Calu3 (cell line): ENCODE measurements at places on chromosomes 13 and 19.

- DNase-seq: no peak
Observed at GRCh38 chr13:112106478-112107141, 39.7 kb downstream of the SOX1 start.

DNA sequence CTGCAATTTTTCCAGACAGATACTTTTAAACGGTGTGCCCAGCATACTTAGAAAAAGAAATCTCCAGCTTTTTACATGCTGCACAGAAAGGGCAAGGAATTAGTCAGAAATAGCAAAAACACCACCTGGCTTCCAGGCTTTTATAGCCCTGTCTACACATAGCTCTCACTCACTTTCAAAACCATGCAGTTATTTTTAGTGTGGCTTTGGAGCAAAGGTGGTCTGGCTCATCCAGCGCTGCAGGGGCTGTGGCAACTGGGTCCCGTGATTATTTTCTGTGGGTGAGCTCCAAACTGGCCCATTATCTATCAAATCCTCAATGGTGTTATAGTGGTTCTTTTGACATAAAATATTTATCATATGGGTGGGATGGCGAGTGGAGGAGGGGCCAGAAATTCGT, 57.0 kb downstream of the COL4A2 start:
- DNase-seq: no peak

- no peak for DNase-seq
Observed at GRCh38 chr19:5057860-5058259, 88.9 kb downstream of the KDM4B start.

GRCh38 chr13:52906122-52906903, 57.9 kb upstream of the PCDH8 start:
- DNase-seq: no peak

- no peak for DNase-seq
Observed at GRCh38 chr13:111115965-111116521, 933 bp downstream of the ARHGEF7 start.

- DNase-seq: no peak
Observed at GRCh38 chr13:73810647-73811046, 323.6 kb downstream of the KLF12 start.

DNA sequence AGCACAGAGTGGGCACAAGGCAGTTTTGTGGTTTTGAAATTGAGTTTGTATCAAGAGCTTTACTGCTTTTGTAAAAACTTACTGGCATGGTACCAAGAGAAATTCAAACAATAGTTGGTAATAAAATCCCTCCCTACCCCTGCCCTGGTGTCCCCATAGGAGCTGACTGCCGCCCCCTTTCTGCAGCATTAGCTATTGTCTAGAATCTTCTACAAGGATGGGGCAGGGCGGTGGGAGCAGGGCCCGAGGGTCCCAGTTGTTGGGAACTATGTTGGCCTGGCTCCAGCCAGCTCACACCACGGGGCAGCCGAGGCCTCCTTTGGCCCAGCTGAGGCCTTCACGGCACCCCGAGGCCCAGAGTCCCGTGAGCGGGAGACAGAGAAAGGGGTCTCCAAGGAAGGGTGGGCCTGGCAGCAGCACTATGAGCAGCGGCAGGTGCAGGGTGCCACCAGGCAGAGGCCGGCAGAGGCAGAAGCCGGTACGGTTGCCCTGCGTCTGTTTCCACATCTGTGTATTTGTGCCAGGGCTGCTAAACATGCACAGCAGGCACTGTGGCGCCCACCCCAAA, 57.9 kb downstream of the KDM4B start:
- DNase-seq: no peak

DNA sequence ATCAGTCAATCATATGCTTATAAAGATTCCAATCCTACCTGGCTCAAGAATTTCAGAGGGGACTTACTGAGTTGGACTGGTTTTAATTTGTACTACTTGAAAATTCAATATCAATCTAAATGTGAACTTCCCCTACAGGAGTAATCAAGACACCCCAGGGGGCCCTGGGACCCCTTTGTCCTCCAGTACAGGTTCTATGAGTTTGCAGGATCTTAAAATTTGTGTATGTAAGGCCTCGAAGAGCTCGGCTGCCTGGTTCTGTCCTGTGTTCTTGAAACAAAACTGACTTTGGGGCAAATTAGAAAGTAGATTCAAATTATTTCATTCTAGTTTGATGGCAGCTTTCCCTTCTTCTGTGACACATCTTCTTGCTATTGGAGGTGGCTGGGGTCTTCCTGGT, 261.3 kb downstream of the KCNRG start:
- DNase-seq: no peak

GRCh38 chr19:12806242-12807081, at the start of gene RNASEH2A:
RNASEH2A (plus strand) TSS chr19:12806584; CDS start chr19:12806674, 90 bp downstream.
- DNase-seq: peak; percentile 85

- no peak for DNase-seq
Observed at GRCh38 chr13:43797869-43798268, 11.1 kb upstream of the ENOX1 start.

- DNase-seq: no peak
Observed at GRCh38 chr19:49871349-49871985, 4.1 kb upstream of the PNKP start.

GRCh38 chr13:80379245-80379644, 38.3 kb upstream of the SPRY2 start:
- DNase-seq: no peak

DNA sequence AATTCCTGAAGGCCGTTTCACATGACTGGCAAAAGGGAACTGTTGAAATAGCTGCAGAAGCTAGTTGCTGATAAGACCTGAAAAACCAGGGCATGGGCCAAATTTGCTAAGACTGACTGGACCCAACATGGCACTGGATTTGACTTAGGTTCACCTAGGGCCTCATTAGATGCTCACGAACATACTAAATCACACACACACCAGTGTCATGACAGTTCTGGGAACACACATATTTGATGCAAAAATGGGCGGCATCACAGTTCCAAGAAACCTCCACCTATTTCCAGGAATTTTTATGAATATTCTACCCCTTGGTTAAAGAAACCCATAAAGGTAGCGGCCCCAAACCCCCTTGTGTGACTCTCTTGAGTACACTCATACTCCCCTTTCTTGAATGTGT, 99.6 kb upstream of the OBI1 start:
- no peak for DNase-seq

- DNase-seq: peak; percentile 86
Observed at GRCh38 chr13:27533155-27533643, 82.8 kb upstream of the MTIF3 start.

GRCh38 chr19:45162608-45163143, 1.9 kb upstream of the NKPD1 start:
- no peak for DNase-seq

DNA sequence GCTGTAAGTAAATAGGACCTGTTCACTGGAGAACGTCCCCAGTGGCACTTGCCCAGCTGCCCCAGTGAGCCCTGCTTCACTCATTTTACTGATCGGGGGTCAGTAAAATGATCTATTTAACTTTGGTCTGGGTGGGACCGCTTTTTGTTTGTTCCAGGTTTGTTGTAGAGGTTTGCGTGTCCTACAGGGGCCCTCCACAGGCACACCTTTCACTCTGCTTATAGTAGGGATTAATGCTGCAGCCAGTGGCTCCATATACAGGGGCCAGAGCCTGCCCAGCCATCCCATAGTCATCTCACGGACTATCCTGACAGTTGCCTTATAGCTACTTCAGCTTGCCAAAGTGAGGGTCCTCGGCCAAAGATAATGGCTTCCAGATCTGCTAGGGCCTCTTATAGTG, 104.1 kb downstream of the DNAJC3 start:
- DNase-seq: no peak

GRCh38 chr13:34654647-34655046, 287.4 kb upstream of the NBEA start:
- no peak for DNase-seq

- DNase-seq: no peak
Observed at GRCh38 chr13:103326326-103326725, 260.1 kb upstream of the SLC10A2 start.

DNA sequence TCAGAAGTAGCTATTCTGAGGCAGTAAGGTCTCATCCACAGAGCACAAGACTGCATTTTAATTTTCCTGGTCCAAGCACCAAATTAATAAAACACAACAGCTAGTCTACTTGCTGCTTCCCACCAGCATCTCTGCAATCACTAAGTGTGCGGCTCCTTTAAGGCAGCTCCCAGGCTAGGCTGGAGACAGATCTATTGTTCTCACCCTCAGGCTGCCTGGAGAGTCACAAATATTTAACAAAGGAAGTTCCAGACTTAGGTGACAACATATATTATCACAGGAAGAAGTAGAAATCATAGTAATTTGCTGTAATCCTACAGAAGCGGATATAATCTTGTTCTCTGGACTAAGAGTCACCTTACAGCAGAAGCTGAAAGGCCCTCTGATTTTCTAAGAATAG, 2.2 kb upstream of the EID2 start:
- DNase-seq: no peak

GRCh38 chr19:11581740-11582139, 4.3 kb upstream of the ACP5 start:
- no peak for DNase-seq

DNA sequence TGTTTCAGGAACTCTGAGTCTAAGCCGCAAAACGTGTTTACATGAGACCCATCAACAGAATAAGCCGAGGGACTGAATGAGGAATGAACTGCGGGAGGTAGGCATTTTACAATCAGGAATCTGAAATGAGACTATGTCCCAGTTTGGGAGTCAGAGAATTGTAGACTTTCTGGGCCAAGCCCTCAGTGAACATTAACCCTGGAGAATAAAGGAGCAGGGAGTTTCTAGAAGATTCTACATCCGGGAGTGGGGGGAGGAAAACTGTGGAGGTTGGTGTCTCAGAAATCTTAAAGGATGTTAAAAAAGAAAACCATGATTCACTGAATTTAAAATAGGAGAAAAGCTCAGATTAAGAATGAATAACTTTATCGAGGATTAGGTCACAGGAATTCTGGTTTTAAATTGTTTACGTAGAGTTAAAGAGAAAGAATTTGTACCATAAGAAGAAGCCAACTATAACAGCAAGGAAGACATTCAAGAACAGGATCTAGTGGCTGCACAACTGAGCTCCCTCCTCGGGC, 18.5 kb downstream of the RFX2 start:
- no peak for DNase-seq

- peak; percentile 91 for DNase-seq
Observed at GRCh38 chr19:50147462-50148423, 15.3 kb downstream of the IZUMO2 start.

GRCh38 chr19:17021793-17022590, 4.6 kb downstream of the CPAMD8 start:
- peak; percentile 72 for DNase-seq

- DNase-seq: no peak
Observed at GRCh38 chr19:21835429-21835809, 563 bp downstream of the ZNF43 start.

- no peak for DNase-seq
Observed at GRCh38 chr19:30621326-30621920, 249.2 kb downstream of the ZNF536 start.

GRCh38 chr13:59488436-59488835, 675.3 kb downstream of the DIAPH3 start:
- no peak for DNase-seq

- no peak for DNase-seq
Observed at GRCh38 chr13:110450941-110451730, 110.4 kb downstream of the RAB20 start.

- no peak for DNase-seq
Observed at GRCh38 chr13:27018344-27018861, 153.2 kb downstream of the USP12 start.

- DNase-seq: no peak
Observed at GRCh38 chr13:74250738-74251190, 116.6 kb upstream of the KLF12 start.

DNA sequence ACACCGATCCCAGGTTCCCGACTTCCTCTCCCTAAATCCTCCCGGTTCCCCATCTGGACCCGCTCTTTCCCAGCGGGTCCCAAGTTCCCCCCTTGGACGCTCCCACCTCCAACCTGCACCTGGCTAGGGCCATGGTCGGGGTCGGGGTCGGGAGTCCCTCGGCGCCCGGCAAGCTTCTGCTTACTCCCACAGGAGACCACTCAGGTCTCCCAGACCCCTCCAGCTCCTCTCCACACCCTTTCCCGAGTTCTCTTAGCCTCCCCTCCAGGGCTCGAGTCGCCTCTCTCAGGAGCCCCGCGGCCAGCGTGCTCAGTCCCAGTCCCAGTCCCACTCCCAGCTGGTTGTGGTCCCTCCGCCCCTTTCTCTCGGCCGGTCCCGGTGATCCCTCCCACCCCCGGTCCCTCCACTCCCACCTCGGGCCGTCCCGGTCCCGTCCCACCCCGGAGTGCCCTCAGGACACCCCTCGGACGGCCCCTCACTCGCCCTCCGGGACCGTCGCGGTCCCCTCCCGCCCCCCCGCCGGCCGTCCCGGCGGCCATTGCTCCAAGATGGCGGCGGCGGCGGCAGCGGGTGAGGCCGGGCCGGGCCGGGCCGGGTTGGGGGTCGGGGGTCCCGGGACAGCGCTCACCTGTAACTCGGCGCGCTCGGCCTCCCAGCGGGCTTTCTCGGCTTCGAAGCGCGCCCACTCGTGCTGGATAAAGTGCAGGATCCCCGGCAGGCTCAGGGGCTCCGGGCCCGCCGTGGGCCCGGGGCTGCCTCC, at the start of gene FKRP:
Gene FKRP, plus strand, starts transcription at position 537 of the 760 bp plus-strand sequence. CDS start 9,394 bp downstream, outside the sequence.
- DNase-seq: peak; percentile 32

DNA sequence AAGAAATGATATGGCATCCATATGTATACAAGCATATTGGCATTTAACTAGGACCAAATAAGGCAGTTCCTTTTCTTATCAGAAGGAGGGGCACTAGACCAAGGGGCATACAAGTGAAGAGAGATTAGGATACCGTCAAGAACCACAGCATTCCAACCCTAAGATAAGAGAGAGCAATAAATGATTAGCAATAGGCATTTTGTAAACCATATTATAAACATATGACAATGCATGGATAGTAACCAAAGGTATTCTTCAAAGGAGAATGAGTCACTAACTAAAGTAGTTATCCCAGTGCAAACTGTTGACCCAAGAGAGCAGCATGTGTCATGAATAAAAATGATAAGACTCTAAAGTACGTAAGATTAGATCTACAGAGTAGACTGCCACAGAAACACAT, 500.9 kb upstream of the HTR2A start:
- DNase-seq: peak; percentile 1

DNA sequence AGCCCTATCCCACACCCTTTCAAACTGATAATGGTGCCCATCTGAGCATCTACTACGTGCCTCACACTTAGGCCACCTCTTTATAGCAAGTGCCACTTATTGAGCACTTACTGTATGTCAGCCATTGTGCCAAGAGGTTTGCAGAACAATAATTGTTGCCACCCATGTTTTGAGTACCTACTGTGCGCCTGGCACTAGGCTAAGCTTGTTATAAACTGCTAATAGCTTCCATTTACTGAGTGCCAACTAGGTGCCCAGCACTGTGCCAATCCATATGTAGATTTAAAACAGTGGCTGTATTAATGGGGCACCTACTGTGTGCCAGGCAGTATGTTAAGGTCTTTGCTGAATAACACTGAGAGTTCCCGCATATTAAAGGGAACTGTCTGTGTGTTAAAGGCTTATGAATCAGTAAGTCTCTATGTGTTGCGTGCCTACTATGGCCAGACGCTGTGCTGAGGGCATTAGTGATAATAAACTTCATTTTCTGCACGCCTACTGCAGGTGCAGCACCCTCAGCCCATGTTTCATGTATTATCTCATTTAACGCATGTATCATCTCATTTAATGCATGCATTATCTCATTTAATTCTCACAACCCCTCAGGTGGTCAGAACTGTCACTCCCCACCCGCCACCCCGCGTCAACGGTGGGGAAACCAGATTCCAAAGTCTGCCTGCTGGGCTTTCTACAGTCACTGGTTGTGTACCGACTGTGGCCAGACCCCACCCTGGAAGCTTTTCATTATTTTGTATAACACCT, 105.0 kb downstream of the PTPRS start:
- no peak for DNase-seq
